WERI-Rb-1 (cell line): ENCODE measurements at places on chromosomes 7 and 10.

- DNase-seq: no peak
These were observed 230.1 kb upstream of the SEMA3E start for GRCh38 chr7:83879063-83879462.

- DNase-seq: no peak
These were observed 4.0 kb upstream of the CREB5 start for GRCh38 chr7:28408105-28408959.

DNA sequence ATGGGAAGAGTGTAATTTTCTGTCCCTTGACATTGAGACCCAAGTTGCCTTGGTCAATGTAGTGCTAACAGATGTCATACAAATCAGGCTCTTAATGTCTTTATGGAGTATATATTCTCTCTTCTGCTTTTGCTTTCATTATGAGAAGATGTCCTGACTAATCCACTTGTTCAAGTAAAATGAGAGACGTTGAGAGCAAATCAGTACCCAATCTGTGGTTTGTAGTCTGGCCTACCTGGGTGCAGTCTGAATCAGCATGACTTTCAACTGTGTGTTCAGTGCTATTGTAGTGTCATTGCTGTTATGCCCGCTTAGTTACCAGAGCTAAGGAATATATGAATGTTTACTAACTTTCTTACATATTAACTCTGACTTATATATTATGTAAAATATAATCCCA is 612.4 kb downstream of the ANKRD7 start:
- no peak for DNase-seq

GRCh38 chr10:27550823-27551222 is 46.7 kb downstream of the RAB18 start:
- no peak for DNase-seq

GRCh38 chr7:146660839-146661238 is 544.2 kb downstream of the CNTNAP2 start:
- DNase-seq: no peak
